ENCODE measurements at places on chromosomes 16 and 17.

DNA sequence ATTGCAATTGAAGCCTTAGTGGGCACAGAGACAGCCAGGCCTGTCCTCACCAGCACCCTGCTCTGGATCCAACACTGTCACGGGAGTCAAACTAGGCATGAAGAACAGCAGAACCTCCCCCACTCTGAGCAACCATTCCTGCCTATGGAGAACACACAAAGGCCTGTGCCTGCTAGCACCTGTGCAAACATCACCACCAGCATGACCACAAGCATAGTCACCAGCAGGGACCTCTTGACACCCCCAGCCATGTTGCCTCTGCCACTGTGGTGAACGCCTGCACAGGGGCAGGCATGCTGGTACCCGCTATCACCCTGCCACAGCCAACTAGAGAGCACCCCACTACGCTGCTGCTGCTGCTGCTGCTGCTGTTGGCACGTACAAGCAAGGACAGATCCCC, 51.7 kb downstream of the CMC2 start:
- no peak for DNase-seq

DNA sequence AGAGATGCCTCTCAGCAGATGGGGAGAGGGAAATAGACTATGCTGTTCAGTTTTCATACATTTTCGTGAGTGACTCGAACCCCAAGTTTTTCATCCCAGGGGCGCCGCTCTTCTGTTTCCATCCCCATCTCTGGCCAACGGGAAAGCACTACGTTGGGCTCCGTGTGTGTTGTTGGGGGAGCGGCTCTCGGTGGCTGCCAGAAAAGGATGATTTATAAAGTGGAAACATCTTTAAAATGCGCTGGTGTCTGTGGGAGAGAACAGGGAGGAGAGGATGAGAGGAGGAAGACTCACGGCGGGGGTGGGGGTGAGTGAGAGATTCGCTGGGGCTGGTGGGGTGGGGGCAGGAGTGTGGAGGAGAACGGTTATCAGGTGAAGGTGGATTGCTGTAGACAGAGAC, 5.8 kb downstream of the TBX4 start:
- no peak for DNase-seq

DNA sequence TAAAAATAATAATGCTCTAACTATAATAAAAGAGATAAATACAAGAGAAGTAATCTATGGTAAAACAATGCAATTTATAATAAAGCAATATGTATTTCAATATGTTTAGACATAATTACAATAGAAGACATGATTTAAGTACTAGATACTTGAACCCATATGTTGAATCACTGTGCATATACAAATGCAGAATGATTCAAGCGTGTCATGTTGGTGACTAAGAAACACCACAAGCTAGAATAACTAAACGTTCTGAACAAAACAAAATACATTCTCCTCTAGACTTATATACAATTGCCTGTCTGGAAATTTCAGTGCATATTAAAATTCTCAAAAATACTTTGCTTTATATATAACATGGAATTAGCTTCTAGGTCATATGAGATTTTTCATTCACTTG, 11.2 kb downstream of the TADA2A start:
- DNase-seq: no peak

DNA sequence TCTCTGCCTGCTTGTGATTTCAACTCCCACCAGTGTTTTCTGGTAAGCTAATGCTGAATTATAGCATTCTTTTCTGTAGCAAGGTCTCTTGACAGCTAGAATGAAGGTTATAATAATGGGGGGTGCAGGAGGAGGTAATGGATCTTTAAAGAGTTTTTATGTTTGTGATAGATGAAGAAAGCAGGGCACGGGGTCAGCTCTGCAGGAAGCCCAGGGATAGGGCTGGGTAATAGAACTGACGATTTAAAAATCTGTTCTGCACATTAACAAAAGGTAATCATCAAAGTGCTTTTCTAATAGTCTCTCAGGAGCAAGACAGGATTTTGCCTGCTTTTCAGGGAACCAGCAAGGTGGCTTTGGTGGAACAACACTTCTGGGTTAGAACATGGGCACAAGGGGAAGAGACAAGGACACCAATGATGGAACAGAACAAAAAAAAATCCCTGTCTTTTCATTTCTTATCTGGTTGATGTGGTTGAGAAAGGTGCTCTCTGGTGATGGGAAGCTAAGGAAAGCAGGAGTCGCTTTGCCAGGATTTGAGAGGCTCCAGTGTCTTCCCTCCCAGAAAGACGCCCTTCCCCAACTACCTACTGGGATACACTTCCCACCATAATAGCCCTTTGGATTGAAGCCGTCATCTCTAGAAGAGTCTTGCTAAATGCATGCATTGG, 263.1 kb downstream of the PHKB start:
- DNase-seq: no peak

- no peak for DNase-seq
Measured at GRCh38 chr17:8310601-8311123, 621 bp downstream of the ARHGEF15 start.

DNA sequence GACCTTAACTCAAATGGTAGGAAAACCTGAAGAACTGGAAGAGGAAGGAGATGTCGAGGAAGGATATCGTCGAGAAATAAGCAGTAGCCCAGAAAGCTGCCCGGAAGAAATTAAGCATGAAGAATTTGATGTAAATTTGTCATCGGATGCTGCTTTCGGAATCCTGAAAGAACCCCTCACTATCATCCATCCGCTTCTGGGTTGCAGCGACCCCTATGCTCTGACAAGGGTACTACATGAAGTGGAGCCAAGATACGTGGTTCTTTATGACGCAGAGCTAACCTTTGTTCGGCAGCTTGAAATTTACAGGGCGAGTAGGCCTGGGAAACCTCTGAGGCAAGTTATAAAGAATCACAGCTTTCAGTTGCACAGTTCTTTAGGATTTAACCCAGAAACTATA, 15.5 kb downstream of the ERCC4 start:
- DNase-seq: no peak

- no peak for DNase-seq
Measured at GRCh38 chr16:49604602-49605001, 231.0 kb downstream of the C16orf78 start.

- no peak for DNase-seq
Measured at GRCh38 chr16:50238314-50238713, 28.0 kb upstream of the ADCY7 start.

GRCh38 chr17:70314506-70314905, 145.2 kb downstream of the KCNJ2 start:
- no peak for DNase-seq

DNA sequence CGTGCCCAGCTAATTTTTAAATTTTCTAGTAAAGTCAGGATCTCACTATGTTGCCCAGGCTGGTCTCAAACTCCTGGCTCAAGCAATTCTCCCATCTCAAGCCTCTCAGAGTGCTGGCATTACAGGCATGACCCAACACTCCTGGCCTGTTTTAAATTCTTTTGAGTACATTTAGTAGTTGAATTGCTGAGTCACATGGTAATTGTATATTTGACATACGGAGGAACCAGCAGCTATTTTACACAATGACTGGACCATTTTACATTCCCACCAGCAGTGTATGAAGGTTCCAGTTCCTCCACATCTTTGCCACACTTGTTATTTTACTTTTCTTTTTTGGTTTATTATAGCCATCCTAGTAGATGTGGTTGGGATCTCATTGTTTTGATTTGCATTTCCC, 43.6 kb downstream of the RHOT1 start:
- no peak for DNase-seq

GRCh38 chr16:9039210-9039609, 52.2 kb upstream of the HAPSTR1 start:
- no peak for DNase-seq

DNA sequence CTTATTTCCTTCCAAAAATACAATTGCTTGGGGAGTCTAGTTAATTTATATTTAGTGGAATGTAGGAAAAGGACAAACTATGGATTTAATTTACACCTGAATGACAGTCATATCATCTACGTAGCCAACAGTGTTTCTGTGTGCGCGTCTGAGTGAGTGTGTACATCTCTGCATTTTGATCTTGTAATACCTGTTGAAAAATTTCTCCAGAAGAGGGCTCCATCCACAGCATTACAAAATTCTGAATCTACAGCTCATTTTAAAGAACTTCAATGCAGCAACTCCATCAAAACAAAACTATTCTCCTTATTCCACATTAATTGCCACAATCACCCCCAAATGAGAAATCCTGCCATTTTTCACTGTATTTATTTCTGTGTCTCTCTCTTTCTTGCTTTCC, 3.9 kb downstream of the CDH13 start:
- DNase-seq: no peak

- no peak for DNase-seq
Measured at GRCh38 chr16:77739559-77739892, 17.2 kb downstream of the NUDT7 start.

DNA sequence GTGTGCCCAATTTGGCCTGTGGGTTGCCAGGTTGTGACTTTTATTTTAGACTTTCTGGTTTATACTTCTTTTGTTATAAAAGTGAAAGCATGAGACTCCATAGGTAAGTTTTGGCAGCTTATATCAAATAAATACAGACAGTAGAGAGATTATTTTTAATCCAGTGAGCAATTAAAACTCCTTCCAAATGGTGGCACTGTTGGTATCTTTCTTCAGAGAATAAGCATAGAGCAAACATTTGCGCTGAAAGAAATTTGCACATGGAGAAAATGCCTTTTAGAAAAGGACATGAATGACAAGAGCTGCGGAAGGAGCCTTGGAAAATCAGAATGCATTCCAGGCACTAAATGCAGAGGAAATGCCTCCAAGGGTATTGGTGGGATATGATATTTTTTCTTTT, 46.1 kb upstream of the DNAJA2 start:
- DNase-seq: no peak

- no peak for DNase-seq
Measured at GRCh38 chr16:87710887-87711286, 54.9 kb downstream of the KLHDC4 start.
